ENCODE measurements at places on chromosomes 16 and 17.

DNA sequence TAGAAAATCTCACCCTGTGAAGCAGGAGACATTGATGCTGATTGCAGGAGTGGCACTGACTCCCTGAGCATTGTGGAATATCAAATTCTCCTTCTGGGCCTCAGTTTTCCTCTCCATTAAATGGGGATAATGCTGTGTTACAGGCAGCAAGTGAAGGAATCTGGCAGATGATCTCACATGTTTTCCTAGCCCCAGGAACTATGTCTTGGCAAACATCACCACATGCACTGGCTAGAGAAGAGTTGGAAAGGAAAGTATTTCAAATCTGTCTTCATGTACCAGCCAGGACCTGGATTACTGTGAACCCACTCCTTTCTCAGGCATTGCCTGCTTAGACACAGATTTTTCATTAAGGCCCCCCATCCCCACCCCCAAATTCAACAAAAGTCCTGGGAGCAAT lies 13.6 kb upstream of the CCL8 start:
- DNase-seq, result no peak

DNA sequence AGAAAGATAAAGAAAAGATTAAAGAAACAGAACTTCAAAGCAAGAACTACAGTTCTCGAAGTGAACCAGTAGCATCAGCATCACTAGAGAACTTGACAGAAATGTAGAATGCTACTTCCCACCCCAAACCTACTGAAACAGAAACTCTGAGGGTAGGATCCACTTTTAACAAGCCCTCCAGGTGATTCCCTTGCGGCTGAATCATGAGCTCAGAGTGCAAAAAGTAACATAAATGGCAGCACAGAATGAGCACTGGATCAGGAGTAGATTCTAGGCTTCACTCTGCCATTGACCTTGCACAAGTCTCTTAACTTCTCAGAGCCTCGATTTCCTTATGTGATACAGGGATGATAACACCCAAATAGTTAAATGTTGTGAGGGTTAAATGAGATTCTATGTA lies 5.8 kb downstream of the TOM1L2 start:
- no peak for DNase-seq

DNA sequence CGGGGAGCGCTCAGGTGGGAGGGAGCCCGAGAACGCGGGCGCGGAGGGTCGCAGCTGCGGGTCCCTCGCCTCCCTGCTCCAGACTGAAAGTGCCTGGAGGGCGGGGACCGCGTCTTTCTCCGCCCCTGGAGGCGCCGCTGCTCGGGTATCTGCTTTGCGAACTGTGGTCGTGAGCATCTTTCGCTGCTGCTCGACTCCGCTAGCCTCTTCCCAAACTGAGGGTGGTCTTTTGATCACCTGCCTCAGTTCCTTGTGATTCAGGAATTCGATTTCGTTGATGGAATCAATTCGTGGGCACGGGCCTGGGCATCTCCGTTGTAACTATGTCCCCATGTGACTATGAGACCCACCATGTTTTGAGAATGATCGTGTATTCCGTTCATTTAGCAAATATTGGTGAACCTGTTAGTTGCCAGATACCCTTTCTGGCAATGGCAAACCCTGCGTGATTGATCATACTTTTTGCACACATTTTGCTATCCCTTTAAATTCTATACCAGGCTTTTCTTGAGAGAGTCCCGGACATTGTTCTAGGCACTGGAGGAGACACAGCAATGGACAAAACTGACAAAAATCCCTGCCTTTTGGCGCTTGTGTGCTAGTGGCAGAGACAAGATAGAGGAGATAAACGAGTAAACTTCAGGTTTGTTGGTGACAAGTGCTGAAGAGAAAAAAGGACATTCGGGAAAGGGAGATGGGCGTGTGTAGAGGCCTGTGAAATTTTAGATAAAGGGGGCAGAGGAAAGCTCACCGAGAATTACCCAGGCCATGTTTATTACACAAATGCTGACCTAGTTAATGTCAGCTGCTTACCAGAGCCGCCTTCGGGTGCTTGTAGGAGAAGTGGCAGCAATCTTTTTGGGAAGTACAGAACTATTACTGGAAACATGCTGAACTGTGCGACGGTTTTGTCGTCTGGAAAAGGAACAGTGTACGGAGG lies 948 bp downstream of the UTP18 start:
- DNase-seq, result no peak

GRCh38 chr16:53519417-53520091 lies 16.5 kb upstream of the AKTIP start:
- DNase-seq, result no peak

- no peak for DNase-seq
These were observed 229.2 kb downstream of the MSI2 start for GRCh38 chr17:57485566-57485865.

GRCh38 chr16:16093628-16094332 lies 129.5 kb downstream of the ABCC6 start:
- no peak for DNase-seq

DNA sequence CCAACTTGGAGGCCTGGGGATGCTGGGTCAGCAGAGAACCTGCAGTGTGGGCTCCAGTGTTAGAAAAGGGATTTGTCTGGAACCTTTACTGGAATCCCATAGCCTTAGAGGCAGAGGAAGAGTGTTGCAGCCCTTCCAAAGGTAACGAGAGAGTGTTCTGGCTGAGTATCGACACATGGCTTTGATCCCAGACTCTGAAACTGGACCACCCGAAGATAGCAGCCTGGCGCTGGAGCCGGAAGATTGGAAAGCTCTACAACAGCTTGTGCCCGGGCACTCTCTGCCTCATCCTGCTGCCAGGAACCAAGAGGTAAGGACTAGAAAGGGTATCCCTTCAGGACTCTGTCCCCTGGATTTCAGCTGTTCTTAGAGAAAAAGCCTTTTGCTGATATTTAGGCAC lies 39.7 kb downstream of the REXO5 start:
- DNase-seq, result no peak

DNA sequence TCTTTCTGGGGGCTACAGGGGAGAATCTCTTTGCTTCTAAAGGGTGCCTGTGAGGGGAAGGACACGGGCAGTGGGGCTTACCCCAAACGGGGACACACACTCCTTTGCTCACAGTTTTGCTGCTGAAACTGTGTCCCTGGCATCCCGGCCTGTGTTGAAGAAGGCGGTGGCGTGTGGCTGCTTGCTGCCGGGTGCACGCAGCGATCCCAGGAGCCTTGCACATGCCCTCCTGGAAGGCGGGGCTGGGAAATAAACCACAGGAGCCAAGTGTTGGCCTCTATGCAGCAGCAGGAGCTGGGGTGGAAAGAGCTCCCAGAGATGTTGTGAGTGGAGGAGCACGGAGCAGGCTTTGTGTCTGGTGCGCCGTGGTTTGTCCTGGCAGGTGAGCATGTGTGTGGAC lies 131.0 kb upstream of the CIBAR2 start:
- no peak for DNase-seq

DNA sequence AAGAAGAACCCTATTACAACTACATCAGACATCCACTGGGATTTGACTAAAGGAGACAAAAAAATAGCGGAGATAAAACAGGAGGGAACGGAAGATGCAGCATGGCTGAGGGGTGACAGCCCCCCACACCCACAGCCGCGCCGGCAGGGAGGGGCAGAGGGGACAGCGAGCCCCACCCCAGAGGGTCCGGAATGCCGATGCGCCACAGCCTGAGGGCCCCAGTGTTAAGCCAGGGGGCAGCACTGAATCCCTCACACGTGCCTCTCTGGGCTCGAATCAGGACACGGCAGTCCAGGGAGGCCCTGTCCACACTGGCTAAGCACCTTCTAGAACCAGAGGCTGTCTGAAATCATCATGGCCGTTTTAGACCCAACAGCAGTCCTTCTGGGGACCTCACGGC lies 18.8 kb downstream of the MAP1LC3B start:
- DNase-seq, result no peak

GRCh38 chr17:8659758-8660410 lies 29.4 kb upstream of the MYH10 start:
- DNase-seq, result no peak

GRCh38 chr17:56786989-56787482 lies 46.7 kb downstream of the C17orf67 start:
- DNase-seq, result peak; percentile 73

DNA sequence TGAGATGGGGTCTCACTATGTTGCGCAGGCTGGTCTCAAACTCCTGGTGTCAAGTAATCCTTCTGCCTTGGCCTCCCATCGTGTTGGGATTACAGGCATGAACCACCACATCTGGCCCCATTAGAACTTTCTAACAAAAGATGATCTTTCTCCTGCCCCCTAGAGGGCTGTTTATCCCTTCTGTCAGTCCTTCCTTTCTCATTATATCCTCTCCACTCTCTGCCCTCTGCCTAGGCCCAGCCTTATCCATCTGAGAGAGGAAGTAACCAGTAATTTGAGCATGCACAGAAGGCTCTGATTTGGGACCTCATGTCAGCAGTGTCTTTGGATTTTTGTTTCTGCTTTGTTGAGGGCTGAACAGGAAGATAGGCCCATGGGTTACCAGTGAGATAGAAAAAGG lies 4.4 kb upstream of the DHX40 start:
- DNase-seq, result no peak

DNA sequence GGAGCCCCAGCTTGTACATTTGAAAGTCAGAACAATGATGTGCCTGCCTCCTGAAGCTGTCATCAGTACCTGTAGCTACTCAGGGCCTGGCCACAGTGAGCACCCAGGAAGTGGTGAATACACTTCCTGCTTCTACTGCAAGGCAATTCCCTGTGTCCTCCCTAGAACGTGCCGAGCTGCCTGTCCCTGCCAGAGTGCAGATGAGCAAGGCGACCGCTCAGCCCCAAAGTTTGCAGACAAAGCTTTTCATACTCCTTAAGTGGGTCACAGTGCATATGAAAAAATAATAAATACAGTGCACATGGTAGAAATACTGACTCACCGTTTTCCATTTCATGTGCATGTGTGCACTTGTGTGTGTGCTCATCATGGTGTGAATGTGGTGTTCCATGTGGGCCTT lies 77.3 kb downstream of the MPRIP start:
- DNase-seq, result peak; percentile 61

DNA sequence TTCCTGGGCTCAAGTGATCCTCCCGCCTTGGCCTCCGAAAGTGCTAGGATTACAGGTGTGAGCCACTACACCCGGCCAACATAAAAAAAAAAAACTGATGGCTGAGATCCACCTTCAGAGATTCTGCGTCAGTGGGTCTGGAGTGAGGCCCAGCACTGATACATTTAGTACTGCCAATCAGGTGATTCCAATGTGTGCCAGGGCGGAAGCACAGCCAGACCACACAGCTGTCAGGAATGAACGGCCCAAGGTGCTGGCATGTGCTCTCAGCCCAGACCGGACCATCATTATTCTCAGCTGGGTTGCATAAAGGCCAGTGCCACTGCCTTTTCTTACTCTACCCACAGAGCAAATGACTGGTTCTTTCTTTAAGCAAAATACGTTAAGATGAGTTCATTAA lies 1.2 kb upstream of the BCO1 start:
- DNase-seq, result no peak

DNA sequence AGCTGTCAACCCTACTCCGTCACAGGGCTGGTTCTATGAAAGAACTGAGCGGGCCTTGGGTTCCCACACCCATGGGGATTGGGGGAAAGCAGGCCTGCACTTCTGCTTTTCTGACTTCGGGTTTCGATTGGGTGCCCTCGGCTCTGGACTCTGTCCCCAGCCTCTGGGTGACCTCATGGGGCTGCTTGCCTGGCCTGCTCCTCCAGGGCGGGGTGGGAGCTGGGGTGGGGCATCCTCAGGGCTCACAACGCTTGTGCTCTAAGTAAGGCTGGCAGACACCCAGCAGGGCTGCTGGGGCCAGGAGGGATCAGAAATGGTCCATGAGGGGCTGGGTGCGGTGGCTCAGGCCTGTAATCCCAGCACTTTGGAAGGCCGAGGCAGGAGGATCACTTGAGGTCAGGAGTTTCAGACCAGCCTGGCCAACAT lies 19.2 kb downstream of the ARHGAP27 start:
- DNase-seq, result no peak

DNA sequence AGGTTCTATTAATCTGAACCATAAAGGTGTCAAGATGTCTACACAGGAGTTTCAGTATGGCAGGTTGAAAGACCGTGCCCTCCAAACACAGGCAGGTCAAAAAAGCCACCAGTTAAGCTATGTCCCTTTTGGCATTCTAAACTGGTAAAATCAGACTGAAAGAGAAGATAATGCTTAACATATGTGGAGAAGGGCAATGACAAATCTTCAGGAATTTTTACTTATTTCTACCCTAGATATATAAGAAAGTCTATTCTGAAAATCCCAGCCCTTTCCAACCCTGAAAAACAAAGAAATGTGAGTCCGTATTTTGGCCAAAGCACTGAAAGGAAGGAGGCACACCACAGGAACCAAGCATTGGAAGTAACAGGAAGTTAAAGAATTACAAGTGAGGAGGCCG lies 16.5 kb downstream of the AP1G1 start:
- no peak for DNase-seq

DNA sequence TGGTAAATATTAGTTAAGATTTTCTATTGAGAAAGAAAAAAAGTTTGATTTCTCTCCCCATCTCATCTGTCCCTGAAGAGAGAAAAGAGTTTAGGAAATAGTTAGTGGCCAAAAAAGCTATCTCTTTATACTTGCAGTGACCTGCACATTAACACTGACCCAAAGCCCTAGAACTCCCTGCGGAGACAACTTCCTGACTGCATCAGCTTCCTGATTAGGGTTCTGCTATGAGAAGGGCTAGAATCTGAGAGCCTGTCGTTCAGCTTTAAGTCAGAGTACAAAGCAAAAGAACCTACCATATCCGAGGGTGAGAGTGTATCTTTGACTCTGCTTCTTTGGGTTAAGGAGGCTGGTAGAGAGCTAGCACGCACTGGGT lies 24.7 kb downstream of the LIMD2 start:
- no peak for DNase-seq

GRCh38 chr17:11557727-11558452 lies 40.4 kb upstream of the DNAH9 start:
- no peak for DNase-seq

- peak; percentile 60 for DNase-seq
These were observed 7.7 kb downstream of the IL34 start for GRCh38 chr16:70653809-70654771.

DNA sequence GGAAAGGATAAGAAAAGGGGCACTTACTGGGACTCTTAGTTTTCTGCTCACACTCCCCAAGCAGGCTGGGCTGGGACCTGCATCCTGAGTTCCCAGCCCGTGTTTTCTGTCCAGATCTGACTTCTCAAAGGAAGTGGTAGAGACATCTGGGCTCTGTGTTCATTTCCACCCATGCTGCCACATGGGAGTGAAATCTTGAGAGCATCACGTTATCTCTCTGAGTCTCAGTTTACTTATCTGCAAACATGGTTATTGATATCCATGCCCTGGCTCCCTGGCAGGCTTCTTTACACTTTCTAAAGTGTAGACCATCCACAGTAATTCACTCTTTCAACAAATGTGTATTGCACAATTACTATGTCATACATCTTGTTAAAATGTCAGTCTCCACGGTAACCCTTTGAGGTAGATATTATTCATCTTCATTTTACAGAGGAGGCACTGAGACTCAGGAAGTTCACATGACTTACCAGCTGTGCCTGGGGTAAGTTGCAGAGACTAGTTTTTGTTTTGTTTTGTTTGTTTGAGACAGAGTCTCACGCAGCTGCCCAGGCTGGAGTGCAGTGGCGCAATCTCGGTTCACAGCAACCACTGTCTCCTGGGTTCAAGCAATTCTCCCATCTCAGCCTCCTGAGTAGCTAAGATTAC lies 3.4 kb downstream of the ZNF688 start:
- DNase-seq, result no peak

GRCh38 chr16:74079232-74079586 lies 217.4 kb upstream of the PSMD7 start:
- DNase-seq, result no peak

GRCh38 chr17:48528153-48528935 lies 2.5 kb downstream of the HOXB1 start:
- no peak for DNase-seq

All from stimulated activated CD4-positive, alpha-beta T cell treated with anti-CD3 and anti-CD28 coated beads, Interleukin-4, amount 100 ng/mL, for 4 hours (primary cell).